B cell (primary cell): ENCODE measurements at places on chromosomes 12 and 14.

DNA sequence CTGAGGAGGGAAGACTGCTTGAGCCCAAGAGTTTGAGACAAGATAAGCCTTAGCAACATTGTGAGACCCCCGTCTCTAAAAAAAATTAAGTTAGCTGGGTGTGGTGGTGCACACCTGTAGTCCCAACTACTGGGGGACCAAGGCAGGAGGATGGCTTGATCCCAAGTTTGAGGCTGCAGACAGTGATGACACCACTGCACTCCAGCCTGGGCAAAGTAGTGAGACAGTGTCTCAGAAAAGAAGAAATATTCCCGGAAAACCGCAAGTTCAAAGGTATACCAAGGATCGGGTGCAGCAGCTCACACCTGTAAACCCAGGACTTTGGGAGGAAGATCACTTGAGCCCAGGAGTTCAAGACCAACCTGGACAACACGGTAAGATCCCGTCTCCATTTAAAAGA is 5.8 kb downstream of the PTGES3 start:
- no peak for DNase-seq

DNA sequence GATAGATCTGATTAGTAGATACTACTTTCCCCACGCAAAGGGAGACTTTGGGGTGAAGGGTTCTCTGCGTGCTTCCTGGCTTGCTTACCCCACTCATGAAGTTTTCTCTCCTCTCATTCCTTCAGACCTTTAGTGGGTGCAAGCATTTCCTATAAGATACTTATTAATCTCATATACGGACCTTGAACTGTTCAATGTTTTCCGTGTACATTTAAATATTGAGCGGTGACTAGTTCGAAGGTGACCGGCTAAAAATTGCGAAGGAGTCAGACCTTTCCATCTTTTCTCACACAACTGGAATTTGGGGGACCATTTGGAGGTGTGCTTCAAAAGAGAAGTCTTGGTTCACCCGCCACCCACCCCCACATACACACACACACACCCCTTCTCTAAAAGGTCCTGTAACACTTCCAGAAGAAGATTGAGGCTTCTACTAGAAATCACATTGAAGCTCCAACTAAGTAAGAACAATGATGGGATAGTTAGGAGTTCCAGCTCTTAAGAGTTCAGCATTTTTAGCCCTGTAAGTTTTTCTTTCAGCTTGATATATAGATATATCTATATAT is 6.1 kb upstream of the FOXG1 start:
- no peak for DNase-seq

DNA sequence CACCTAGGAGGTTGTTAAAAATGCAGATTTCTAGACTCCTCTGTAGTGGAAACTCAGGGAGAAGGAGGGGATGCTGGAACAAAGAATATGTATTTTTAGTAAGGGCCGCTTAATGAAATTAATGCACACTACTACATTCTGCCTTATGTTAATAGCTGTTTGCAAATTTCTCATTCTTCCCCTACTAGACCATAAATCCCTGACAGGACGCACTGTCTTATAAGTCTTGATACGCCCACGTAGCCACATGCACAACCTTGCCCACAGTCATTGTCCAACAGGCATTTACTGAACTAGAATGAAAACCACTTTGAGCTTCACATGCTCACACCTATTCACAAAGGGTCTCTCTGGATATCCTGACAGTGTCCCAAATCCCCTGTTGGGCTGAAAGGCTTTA is 10.5 kb downstream of the KRT2 start:
- no peak for DNase-seq

DNA sequence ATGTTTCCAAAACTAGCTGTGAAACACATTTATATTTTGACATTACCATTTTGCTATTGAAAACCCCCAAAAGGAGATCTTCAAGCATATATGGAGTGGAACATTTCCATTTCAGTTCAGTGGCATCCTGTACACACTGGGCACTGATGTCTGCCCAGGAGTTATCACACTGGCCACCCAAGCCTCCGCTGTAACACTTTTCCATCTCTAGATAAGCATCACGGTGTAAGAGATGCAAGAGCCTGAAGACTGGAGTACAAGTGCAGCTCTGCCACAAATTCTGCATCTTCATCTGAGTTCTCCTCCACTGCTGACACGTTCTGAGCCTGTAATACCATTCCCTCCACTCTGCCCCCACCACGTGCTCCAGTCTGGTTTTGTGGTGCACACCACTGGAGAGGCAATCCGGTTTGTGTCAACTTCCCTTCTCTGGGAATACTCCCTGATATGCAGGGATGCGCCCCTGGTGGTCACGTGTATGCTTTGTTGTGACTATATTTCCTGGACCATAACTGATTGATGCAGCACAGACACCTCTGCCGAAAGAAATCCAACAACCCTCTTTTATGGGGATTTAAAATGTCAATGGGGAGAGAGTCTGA is 12.7 kb downstream of the SPTLC2 start:
- peak; percentile 27 for DNase-seq

DNA sequence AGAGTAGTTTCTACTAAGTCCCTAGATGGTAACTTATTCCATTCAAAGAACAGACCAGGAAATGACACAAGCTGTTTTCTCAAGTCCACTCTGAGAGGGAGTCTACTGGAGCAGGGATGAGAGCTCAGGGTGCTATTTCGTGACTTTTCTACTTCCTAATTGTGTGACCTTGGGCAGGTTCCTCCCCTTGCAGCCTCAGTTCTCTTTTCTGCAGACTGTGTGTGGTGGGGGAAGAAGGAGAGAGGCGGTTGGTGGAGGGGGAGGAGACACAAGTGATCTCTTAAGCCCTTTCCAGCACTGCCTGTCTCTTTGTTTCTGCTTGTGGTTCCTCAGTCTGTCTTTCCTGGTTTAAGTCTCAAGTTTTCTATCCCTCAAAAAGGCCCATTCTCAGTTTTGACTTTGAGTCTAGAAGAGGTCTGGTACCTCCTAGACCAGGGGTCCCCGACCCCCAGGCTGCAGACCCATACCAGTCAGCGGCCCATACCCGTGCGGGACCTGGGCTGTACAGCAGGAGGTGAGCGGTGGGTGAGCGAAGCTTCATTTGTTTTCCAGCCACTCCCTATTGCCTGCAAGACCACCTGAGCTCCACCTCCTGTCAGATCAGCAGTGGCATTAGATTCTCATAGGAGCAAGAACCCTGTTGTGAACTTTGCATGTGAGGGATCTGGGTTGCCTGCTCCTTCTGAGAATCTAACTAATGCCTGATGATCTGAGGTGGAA is 10.7 kb downstream of the FGF6 start:
- peak; percentile 30 for DNase-seq

DNA sequence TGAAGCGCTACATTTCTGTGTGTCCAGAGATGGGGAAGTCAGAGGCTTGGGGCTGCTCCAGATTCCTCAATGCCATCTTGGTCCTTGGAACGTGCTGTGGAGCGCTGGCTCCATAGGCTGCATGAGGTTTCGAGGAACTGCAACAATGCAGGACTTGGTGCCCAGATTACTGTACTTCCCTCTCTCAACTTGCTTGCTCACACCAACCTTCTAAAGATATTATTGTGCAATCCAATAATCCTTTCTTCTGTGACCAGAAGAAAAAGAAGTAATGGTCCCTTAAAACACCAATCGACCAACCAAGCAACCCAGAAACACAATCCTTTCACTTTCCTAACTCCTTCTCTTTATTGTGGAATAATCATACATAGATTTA is 3.7 kb downstream of the PRICKLE1 start:
- DNase-seq: no peak

DNA sequence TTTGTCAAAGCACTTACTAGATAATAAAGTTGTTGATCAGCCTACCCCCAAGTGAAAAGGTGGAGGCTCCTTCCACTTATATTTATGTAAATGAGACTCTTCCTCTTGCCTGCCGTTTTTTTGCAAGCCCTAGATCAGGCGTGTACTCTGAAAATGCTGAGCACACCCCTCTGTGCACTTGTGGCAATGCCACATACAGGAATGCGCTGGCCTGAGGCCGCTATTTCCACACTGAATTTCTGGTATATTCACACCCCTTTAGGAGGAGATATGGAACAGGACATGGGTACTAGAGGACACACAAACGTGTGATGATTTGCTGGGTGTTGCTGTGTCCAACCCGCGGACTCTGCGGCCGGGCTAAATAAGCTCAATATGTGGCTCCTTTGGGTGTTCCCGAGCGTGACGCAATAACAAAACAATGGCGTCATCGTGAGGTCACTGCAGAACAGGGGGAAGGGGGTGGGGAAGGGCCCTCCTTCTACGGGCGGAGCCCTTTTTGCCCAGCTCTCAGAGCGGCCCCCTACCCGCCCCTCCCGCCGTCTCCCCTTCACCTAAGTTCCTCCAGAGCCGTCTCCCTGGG is 554 bp upstream of the TSPAN31 start:
- DNase-seq: peak; percentile 92

- DNase-seq: no peak
Measured at GRCh38 chr12:98838231-98838647, 193.1 kb downstream of the APAF1 start.

- DNase-seq: no peak
Measured at GRCh38 chr12:5549011-5549410, 117.1 kb downstream of the NTF3 start.
